ENCODE measurements at places on chromosomes 6 and 20.

DNA sequence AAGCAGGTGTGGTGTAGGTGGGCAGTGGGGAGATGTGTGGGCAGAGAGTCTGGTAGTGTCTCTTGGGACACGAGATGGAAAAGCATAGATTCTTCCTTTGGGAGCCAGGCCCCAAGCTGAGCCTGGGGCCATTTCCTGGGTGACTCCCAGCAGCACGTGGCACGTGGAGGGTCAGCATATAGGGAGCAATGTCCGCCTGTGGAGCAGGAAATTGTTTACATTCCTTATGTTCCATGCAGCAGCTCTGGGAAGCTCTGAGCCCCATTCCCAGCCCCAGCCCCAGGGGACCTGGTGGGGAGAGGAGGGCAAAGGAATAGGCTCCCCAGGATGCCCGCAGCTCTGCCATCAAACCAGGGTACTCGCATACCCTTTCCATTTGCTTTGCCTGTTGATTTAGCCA lies 57.6 kb downstream of the DAAM2 start:
- no peak for DNase-seq

DNA sequence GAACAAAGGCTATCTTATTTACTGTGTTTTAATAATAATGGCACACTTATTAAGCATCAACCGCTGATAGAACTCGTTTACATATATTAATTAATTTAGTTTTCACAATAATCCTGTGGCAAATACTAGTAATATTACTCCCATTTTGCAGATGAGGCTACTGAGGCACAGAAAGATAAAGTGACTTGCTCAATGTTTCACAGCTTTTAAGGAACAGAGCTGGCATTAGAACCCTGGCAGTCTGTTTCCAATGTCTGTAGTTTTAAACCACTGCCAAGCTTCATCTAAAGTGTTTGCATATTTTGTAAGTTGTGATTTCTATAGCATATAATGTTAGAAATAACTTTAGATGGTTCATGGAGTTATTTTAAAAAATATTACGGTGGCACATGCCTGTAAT lies 38.4 kb upstream of the LRRC1 start:
- DNase-seq: no peak

GRCh38 chr20:46322641-46323040 lies 14.3 kb upstream of the CDH22 start:
- no peak for DNase-seq

- no peak for DNase-seq
Observed at GRCh38 chr20:10171864-10172751, 46.5 kb upstream of the SNAP25 start.

DNA sequence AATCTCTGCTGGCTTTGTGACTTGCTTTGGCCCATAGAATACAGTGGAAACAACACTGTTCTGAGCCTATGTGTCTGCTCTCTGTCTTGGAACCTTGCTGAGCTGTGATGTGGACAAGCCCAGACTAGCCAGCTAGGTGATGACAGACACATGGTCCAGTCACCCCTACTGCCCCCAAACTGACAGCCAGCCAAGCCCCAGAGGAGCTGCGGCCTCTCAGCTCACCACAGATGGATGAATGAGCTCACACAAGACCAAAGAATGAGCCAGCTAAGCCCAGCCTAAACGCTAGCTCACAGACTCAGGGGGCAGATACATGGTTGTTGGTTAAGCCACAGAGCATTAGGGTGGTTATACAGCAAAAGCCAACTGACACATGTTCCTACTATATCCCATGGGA lies 4.1 kb downstream of the AARS2 start:
- DNase-seq: no peak

DNA sequence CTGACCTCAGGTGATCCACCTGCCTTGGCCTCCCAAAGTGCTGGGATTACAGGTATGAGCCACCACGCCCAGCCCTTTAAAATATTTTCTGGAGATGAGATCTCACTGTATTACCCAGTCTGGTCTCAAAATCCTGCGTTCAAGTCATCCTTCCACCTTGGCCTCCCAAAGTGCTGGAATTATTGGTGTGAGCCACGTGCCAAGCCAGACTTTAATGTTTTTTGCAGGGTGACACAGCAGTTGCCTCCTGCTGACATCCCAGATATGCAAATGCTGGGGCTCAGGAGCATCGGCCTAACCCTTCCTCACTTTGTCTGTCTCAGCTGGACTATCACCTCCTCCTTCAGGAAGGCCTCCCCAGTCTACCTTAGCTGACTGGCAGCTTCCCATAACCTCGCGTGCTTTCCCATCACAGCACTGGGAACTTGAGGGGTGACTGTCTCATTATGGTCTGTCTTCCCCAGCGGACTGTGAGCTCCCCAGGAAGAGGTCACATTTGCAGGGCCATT lies 14.3 kb upstream of the ID1 start:
- DNase-seq: no peak

- peak; percentile 50 for DNase-seq
Observed at GRCh38 chr20:63819224-63819921, 11.7 kb downstream of the ZBTB46 start.

DNA sequence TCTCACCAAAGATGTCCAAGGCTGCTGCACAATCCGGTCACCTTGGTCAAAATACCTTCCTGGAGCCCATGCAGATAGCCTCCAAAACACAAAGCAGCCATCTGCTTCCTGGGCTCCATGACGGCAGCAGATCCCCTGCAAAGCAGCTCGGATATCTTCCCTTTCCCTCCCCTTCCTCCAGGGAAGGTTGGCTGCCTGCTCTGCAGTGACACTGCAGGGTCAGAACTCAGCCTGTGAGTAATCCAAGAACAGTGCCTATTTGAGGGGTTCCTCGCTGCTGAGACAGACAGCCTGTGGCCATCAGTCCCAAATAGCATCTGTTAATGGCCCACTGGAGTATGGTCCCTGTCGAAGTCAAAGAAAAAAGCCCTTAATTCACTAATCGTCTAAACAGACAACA lies 270.8 kb downstream of the PREX1 start:
- no peak for DNase-seq

GRCh38 chr6:65700561-65700960 lies 6.5 kb downstream of the EYS start:
- no peak for DNase-seq

DNA sequence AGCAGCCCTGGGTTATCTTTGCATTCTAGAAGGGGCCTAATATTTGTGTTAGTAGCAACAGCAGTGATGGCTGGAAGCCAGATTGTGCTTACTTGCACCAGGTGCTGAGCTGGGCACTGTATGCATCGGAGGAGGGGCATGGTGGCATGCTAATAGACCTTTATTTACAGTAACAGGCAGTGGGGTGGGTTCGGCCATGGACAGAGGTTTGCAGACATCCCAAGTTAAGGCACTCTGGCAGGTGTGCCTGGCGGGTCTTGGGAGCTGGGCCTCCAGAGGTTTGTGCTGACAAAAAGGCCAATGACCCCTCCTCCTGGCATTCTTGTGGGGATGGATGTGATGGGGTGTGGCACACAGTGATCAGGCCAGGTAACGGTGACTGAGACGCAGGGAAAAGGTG lies 39.0 kb upstream of the CD93 start:
- DNase-seq: peak; percentile 89

- DNase-seq: no peak
Observed at GRCh38 chr6:30322527-30323501, 3.9 kb upstream of the TRIM39 start.

- no peak for DNase-seq
Observed at GRCh38 chr6:16729744-16730143, 31.5 kb downstream of the ATXN1 start.

GRCh38 chr6:113635222-113635986 lies 221.7 kb upstream of the MARCKS start:
- no peak for DNase-seq

GRCh38 chr6:5112066-5112799 lies 27.1 kb downstream of the PPP1R3G start:
- no peak for DNase-seq

- DNase-seq: no peak
Observed at GRCh38 chr20:6295867-6296256, 173.0 kb upstream of the FERMT1 start.

- DNase-seq: no peak
Observed at GRCh38 chr6:143505111-143505510, 6.4 kb downstream of the FUCA2 start.

GRCh38 chr6:33631971-33632557 lies 10.9 kb downstream of the ITPR3 start:
- DNase-seq: no peak

- DNase-seq: no peak
Observed at GRCh38 chr20:4905195-4905594, 96.1 kb downstream of the SLC23A2 start.

DNA sequence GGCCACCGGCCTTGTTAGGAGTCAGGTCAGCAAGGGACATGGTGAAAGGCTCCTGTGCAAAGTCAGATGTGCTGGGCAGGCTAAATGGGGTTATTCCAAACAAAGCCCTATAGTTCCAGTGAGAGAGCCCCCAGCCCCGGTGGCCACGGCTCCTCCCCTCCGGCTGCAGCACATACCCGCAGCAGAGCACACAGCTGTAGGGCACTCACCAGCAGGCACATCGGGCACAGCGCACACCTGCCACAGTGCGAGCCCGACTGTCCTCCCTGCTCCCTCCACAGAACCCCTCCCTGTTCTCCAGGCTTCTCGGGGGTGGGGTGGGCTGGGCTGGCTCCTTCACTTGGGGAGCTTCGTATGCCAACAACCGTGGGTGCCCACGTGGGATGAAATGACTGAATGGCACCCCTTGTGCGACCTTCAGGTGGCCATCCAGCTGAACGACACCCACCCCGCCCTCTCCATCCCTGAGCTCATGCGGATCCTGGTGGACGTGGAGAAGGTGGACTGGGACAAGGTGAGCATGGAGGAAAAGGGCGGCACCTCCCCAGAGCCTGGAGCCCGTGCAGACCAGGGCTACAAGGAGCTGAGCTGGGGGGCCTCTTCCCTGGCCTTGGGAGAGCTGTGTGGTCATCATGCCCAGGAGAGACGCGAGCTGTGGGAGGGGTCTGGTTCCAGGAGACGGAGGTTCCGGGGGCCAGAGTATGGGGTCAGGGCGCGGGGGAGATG lies 30.9 kb downstream of the PYGB start:
- no peak for DNase-seq

- no peak for DNase-seq
Observed at GRCh38 chr6:113190170-113190569, 667.0 kb upstream of the MARCKS start.

- DNase-seq: no peak
Observed at GRCh38 chr20:12354725-12355124, 437.0 kb downstream of the BTBD3 start.

All from Karpas-422 (cell line).